CD4-positive, alpha-beta T cell treated with Interleukin-15 for 4 hours (primary cell): ENCODE measurements at places on chromosomes 6 and 20.

DNA sequence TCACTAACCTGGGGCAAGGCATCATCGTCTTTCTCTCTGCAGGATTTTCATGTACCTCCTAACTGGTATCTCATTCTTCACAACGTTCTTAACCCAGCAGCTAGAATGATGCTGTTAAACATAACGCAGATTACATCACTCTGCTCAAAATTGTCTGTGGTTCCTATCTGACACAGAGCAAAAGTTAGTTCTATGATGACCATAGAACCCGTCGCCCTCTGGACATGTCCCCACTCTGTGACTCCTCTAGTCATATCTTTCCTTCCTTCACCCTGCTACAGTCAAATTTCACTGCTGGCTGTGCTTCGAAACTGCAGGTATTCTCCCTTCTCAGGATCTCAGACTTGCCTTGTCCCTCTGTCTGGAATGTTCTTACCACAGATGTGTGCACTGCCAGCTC lies 87.4 kb upstream of the TPD52L1 start:
- no peak for DNase-seq

GRCh38 chr6:27755768-27756167 lies 156.4 kb downstream of the OR2B2 start:
- DNase-seq, result no peak

DNA sequence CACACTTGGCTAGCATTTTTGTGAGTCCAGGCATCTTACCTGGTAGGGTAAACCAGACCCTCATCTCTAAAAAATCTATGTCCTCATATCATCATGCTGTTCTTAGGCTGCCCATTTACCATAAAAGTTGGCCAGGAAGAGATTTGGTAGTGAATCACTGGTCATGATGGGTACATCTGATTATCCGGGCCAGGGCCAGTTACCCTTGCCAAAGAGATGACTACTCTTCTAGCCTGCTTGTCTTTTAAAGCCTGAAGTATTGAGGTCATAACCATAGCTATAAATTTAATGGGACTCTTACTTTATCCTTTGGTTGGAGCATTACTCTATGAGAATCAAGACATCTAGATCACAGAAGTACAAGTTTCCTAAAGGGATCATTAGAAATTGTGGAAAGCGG lies 276.8 kb downstream of the TENT5A start:
- no peak for DNase-seq

- DNase-seq, result no peak
Observed at GRCh38 chr6:55176958-55177357, 2.6 kb downstream of the HCRTR2 start.

DNA sequence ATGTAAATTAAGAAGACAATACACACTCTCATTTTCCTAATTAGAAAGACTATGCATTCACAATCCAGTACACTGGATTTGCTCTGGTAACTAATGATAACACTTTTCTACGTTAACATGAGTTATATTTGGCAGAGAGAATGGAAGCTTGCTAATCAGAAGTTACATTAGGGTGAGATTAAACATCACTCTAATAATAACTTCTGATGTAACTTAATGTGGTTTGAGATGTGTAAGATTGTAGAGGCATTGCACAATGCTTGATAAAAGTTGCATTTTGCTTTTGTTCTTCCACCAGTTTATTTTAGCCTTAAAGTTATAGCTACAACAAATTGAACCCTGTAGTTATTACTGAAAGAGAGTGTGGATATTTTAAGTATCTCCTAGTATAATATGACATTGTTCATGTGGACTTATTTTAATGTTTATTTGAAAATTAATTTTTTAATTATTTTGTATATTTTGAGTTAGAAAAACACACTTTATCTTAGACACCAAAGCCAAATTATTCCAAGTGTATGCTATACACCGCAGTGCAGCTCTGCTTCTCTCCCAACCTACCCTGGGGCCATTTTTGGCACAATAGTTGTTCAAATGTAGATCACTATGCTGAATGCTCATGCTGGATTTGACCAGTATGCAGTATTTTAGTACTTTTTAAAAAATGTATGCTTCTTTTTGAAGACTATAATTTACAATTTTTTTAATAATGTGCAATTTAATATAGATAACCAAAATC lies 143.2 kb downstream of the SLC16A10 start:
- no peak for DNase-seq
